ENCODE measurements at places on chromosomes 2 and 18.

- DNase-seq = no peak
Measured at GRCh38 chr2:126802316-126802715, 96.4 kb upstream of the TEX51 start.

DNA sequence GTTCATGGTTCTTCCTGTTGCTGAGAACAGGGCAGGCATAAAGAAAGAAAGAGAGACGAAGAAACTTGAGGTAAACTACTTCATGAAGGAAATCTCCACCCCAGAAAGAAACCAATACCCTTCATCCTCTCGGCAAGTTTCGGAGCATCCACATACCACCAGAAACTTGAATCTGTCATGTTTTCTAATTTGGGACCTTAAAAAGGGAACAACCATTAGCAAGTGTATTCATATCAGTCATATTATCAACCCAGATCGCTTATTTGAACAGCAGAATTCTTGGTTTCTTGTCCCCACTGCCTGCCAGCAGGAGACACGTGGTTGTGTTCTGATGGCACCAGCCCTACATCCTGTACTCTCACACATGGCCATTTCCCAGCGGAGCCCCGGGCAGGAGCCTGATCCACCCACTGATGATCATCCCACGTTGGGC, 53.2 kb upstream of the FZD7 start:
- DNase-seq = no peak

DNA sequence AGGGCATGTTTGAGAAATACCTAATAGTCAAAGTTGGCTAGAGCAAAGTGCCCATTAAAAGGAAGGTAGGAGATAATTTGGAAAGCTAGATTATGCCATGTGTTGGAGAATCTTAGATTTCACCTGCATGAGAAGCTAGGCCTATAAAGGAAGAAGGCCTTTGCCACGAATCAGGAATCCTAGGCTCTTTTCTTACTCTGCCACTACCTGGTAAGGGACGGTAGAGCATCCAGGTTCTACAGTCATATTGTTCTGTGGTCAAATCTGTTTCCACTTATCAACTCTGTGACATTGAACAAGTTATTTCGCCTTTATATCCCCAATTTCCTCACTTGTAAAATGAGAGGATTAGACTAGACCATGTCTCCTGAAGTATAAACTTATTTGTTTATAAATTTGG, 3.6 kb upstream of the KCNJ3 start:
- DNase-seq = no peak

DNA sequence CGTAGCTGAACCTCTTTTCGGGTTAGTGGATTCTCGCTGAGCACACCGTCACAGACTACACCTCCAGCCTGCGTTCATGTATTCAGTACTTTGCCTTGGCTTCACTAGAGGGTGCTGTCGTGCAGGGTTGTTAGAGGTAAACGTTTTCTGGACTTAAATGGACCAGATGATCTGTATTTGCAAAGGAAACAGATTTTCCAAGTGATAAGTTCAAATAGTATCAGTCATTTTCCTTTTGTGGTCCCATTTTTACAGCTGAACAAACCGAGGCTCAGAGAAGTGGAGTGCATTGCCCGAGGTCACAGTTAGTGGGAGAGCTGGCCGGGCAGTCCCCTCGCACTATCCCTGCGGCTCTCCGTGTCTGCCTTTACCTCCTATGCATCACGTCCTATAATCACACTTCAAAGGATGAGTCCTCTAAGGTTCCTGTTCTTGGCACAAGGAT, 125.9 kb downstream of the MAP4K4 start:
- no peak for DNase-seq

GRCh38 chr2:26861610-26862224, 13.8 kb downstream of the DPYSL5 start:
- no peak for DNase-seq

DNA sequence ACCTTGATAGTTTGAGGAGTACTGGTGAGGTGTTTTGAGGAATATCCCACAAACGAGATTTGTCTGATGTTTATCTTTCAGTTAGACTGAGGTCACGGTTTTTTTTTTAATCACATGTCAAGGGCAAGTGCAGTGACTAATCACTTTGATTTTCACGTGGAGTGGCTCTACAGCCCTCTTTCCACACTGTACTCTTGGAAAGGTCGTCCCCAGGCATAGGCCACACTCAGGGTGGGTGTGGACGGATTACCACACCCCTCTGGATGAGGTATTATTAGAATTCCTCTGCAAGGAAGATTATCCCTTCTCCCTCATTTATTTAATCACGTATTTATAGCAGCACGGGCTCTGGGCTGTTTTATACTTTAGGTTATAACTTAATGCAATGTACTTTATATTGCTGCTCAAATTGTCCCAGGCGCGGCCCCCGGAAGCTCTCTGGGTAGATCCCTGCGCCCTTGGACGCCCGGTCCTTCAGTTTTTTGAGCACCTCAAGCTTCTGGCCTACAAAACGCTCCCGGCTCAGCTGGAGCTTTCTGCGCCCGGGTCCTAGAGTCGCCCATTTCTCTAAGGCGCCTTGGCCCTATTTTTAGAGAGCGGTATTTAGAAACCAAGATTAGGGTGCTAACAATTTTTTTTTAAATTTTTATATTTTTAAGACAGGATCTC, 515 bp upstream of the PLEKHB2 start:
- no peak for DNase-seq

- no peak for DNase-seq
Measured at GRCh38 chr18:21904856-21905255, 164.3 kb downstream of the MIB1 start.

- DNase-seq = no peak
Measured at GRCh38 chr2:241678307-241678706, 8.3 kb downstream of the DTYMK start.

DNA sequence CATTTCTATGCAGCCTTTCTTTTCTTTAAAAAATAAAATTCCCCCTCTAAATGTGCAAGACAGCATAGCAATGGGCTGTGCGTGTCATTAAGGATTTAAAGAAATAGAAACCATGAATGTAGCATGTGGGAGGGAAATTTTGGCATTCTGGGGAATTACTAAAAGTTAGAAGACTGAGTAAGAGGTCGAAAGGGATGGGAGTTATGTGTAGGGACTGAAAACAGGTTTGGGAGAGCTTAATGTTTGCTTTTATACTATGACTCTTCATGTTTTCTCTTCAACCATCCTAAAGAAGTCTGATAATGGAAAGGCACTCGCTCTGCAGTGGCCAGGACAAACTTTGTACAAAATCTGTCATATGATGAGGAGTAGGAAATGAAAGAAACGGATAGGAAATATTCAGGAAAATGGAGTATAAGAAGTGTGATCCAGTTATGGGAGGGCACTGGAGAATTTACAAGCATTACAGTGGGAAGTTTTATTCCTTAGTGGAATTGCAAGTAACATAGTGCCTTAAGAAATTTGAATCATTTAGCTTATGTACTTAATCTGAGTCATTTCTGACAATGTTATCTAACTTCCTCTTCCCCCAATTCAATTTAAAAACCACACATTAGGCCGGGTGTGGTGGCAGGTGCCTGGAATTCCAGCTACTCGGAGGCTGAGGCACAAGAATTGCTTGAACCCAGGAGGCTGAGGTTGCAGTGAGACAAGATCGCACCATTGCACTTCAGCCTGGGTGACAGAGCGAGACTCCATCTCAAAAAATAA, 20.6 kb downstream of the TMEM87B start:
- DNase-seq = no peak

DNA sequence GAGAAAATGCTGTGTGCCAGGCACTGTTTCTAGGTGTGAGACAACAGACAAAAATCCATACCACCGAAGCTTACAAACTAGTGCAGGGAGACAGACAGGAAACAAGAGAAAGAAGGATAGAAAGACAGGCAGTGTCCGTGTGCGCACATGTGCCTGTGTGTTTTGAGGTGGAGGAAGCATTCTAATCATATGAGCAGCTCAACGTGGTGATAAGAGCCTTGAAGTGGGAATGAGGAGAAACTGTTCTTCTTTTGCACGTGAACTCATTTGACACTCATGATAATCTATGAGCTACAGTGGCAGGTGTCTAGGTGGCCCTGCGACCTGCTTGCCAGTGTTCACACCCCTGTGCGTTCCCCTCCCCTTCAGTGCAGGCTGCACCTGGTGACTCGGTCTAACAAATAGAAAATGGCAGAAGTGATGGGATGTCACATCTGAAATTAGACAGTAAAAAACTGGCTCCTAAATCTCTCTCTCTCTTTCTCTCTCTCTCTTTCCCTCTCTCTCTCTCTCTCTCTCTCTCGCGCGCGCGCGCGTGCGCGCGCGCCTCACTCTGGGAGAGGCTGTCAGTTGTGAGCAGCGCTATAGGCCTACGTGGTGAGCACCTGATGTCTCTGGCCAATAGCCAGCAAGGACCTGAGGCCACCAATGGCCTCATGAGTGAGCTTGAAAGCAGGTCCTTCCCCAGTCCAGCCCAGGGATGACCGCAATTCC, 74.8 kb downstream of the EN1 start:
- no peak for DNase-seq

DNA sequence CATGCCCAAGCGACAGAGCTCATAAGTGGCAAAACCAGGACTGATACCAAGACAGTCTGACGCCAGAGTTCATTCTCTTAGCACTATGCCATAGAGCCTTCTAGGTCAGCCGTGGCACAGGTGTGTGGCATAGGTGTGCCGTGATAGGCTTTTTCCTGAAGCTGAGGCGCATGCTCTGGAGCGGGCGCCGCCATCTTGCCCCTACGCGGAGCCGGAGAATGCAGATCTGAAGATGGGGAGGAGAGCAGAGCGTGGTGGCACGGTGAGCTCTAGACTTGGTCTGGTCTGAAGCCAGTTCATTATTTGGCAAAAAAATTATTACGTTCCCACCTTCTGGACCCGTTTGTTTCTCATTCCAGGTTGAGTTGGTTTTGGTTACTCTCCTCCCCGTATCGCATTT, 16.6 kb downstream of the MCFD2 start:
- DNase-seq = no peak

DNA sequence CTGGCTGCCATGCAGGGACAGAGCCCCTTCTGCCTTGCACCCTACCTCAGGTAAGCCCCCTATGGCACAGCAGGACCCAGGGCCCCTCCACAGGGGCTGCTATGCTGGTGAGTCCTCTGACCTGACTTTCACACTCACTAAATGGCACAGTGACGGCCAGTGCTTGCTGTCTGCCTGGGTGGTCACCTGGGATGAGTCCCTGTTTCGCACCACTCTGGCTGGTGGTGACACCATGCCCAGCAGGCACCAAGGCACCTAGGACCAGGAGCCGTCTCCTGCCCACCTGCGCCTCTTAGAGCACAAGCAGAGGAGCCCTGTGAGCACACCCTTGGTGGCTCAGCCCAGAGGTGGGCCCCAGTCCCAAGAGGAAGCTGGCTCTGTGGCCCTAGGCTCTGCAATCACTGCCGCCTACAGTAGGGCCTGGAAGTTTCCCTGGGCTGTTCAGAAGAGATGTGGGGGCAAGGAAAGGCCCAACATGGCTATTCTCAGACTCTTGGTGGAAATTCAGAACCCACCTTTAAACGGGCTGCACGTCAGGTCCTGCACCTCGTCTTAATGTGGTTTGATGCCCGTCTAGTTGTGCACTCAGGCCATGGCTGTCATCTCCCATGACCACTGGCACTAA, 96.0 kb downstream of the PLB1 start:
- DNase-seq = no peak

- DNase-seq = no peak
Measured at GRCh38 chr2:85539361-85540132, 579 bp downstream of the MAT2A start.

DNA sequence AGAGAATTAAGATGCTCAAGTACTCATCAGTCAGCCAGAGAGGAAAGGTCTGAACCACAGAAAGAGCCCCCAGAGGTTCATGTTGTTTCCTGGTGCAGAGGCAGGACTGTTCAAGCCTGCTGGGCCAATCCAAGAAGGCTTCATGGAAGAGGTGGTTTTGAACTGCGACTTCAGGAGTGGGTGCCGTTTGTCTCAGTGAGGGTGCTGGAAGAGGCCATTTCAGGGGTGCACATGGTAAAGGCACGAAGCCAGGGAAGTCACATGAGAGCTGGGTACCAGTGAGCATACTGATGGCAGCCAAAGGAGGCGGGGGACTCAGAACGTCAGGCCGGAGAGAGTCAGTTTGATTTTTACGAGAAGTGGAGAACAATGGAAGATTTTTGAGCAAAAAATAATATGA, 55.5 kb downstream of the EMILIN2 start:
- no peak for DNase-seq

DNA sequence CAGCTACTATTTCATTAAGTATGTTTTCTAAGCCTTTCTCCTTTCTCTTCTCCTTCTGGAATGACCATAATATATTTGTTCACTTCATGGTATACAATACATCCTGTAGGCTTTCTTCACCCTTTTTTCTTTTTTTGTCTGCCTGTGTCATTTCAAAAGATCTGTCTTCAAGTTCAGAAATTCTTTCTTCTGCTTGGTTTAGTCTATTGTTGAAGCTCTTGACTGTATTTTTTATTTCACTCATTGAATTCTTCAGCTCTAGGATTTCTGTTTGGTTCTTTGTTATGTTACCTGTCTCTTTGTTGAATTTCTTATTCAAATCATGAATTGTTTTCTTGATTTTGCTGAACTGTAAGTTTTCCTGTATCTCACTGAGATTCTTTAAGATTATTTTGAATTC, 109.9 kb downstream of the TMEM131 start:
- no peak for DNase-seq

DNA sequence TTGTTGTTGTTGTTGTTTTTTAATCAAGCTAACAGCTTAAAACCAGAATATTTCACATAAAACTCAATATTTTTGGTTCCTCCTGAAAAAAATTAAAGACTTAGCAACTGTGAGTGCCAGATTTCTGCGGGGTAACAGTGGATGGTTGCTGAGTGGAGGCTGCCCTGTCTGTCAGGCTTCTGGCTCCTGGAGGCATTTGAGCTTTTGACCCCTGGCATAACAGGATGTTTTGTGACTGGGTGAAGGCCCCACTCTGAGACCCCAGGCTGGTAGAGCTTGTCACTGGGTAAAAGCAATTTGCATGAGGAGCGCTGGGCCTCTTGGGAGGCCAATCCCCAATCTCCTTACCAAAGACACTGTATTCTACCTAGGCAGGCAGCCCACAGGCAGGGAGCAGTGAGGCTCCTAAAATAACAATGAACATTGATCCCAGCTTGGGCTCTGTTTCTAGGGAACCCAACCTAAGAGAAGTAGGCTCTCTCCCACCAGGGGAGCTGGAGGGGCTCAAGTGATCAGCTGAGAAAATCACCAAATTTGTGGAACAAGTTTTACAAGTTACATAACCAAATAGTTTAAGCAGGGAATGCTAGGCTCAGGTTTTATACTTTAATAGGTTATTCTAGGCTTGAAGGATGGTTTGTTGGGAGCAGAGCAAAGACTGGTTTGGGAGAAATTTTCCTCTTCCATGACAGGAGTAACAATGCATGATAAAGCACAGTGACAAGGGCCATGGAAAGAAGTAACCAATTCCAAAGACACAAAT, 5.9 kb upstream of the SPRED2 start:
- DNase-seq = no peak

DNA sequence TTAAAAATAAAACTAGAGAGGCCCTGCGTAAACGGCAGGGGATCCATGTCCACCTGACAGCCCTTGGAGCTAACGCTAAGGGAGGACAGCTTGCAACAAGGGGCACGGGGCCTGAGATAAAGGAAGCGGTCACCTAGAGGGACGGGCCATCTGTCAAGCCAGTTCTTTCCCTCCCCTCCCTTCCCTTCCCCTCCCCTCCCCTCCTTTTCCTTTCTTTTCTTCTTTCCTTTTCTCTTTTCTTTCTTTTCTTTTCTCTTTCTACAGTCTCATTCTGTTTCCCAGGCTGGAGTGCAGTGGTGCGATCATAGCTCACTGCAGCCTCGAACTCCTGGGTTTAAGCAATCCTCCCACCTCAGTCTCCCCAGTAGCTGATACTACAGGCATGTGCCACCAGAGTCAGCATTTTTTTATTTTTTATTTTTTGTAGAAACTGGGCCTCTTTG, 34.5 kb upstream of the CTAGE1 start:
- DNase-seq = no peak

GRCh38 chr2:238714038-238714528, 133.8 kb upstream of the TWIST2 start:
- DNase-seq = no peak

- no peak for DNase-seq
Measured at GRCh38 chr2:54559593-54560145, 103.5 kb downstream of the SPTBN1 start.

All from SIG-M5 (cell line).